ENCODE measurements at places on chromosomes 7 and 10. TPM values are rescaled to one million over a fixed set of nuclear protein-coding genes. Genes with fewer than 3 reads are reported as not detected.

PAPSS2 gene
- 22.1 TPM for total RNA-seq

NRAP gene
- not detected for total RNA-seq

H2AZ2 gene
- total RNA-seq, result 267 TPM

AKR1C3 gene
- 1,414 TPM for total RNA-seq

CCL24 gene
- total RNA-seq, result not detected

NPFFR1 gene
- total RNA-seq, result not detected

DBNL gene
- total RNA-seq, result 70.2 TPM

FOXP2 gene
- total RNA-seq, result not detected

LIPK gene
- not detected for total RNA-seq

CCDC126 gene
- 3.6 TPM for total RNA-seq

LIPN gene
- total RNA-seq, result not detected

HOXA2 gene
- total RNA-seq, result 0.99 TPM

NXPH1 gene
- total RNA-seq, result not detected

RGR gene
- total RNA-seq, result not detected

AKR1D1 gene
- not detected for total RNA-seq

STAMBPL1 gene
- total RNA-seq, result 40.1 TPM

HOXA4 gene
- 2.3 TPM for total RNA-seq

PLXNA4 gene
- 1.7 TPM for total RNA-seq

CALHM1 gene
- total RNA-seq, result not detected

PRPS1L1 gene
- not detected for total RNA-seq

CTTNBP2 gene
- 0.15 TPM for total RNA-seq

CFAP70 gene
- 0.11 TPM for total RNA-seq

CUBN gene
- 0.02 TPM for total RNA-seq

PALD1 gene
- total RNA-seq, result 7.9 TPM

GRID2IP gene
- total RNA-seq, result not detected

LRRD1 gene
- not detected for total RNA-seq

COBL gene
- total RNA-seq, result 4.7 TPM

PDK4 gene
- 22.0 TPM for total RNA-seq

SFRP4 gene
- 6.9 TPM for total RNA-seq

TCAF1 gene
- 19.5 TPM for total RNA-seq

FAM171A1 gene
- 23.5 TPM for total RNA-seq

ZNF22 gene
- 3.2 TPM for total RNA-seq

SNCG gene
- total RNA-seq, result 15.3 TPM

BTBD16 gene
- total RNA-seq, result 0.41 TPM

CALCR gene
- total RNA-seq, result not detected

SPDYE16 gene
- total RNA-seq, result not detected

WAPL gene
- 17.3 TPM for total RNA-seq

CPED1 gene
- not detected for total RNA-seq

BMPER gene
- total RNA-seq, result 6.3 TPM

PRRT4 gene
- 0.81 TPM for total RNA-seq

MMD2 gene
- not detected for total RNA-seq

CNNM1 gene
- 23.8 TPM for total RNA-seq

STEAP4 gene
- not detected for total RNA-seq

RPP38 gene
- total RNA-seq, result 40.5 TPM

ASB10 gene
- total RNA-seq, result not detected

HOXA9 gene
- total RNA-seq, result 0.68 TPM

NUTM2E gene
- 0.59 TPM for total RNA-seq

ATG9B gene
- total RNA-seq, result 1.1 TPM

EPHA1 gene
- not detected for total RNA-seq

SUN3 gene
- not detected for total RNA-seq

ZNF727 gene
- total RNA-seq, result not detected

RBM33 gene
- 29.0 TPM for total RNA-seq

CARD11 gene
- 1.8 TPM for total RNA-seq

TRIM74 gene
- not detected for total RNA-seq

SLC16A12 gene
- total RNA-seq, result not detected

TMEM243 gene
- 16.5 TPM for total RNA-seq

SLC4A2 gene
- 267 TPM for total RNA-seq

CASD1 gene
- 8.2 TPM for total RNA-seq

Data from A549 treated with RU486 at 1 μM for 4 hours (cell line).